Tibial nerve (tissue), 4 donors: ENCODE measurements at places on chromosomes 12 and 14.

GRCh38 chr12:44117337-44117736 lies 281.5 kb downstream of the TMEM117 start:
- no peak for DNase-seq
- H3K36me3 ChIP-seq = no peaks in the 10 kb centered on the region
- H3K27me3 ChIP-seq = no peaks in the 10 kb centered on the region
- no peak overlapping the region for H3K4me3 ChIP-seq

DNA sequence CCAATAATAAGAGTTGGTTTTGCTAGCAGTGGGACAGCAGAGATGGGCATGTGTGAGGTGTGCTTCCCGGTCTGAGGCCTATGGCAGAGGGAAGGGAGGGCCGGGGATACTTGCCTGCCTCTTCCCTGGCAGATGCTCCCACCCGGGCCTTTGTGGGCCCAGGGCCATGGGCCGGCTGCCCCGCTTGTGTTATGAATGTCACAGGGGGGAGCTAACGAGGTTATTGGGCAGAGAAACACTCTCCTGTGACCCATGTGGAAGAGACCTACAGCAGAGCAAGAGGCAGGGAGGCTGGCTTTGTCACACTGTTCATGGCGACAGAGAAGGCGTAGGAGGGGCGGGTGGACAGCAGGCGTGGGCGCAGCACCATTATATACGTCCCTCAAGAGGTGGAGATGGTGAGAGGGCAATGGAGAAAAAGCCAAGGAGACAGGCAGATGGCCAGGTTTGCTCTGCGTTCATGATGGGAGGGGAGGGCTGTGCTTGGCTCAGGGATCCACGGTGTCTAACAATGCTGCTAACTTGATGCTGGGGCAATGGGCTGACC lies 13.3 kb downstream of the CCND2 start:
- H3K27me3 ChIP-seq = no peaks in the 10 kb centered on the region
- DNase-seq = no peak
- H3K4me3 ChIP-seq = no peak overlapping the region
- H3K27ac ChIP-seq = peak overlapping the region; percentile 26
- no peaks in the 10 kb centered on the region for H3K4me1 ChIP-seq

- no peaks in the 10 kb centered on the region for H3K4me1 ChIP-seq
- no peak overlapping the region for H3K4me3 ChIP-seq
- no peaks in the 10 kb centered on the region for H3K27me3 ChIP-seq
- H3K36me3 ChIP-seq = no peaks in the 10 kb centered on the region
- DNase-seq = no peak
These were observed 31.6 kb downstream of the KCNC2 start for GRCh38 chr12:75177997-75178396.

DNA sequence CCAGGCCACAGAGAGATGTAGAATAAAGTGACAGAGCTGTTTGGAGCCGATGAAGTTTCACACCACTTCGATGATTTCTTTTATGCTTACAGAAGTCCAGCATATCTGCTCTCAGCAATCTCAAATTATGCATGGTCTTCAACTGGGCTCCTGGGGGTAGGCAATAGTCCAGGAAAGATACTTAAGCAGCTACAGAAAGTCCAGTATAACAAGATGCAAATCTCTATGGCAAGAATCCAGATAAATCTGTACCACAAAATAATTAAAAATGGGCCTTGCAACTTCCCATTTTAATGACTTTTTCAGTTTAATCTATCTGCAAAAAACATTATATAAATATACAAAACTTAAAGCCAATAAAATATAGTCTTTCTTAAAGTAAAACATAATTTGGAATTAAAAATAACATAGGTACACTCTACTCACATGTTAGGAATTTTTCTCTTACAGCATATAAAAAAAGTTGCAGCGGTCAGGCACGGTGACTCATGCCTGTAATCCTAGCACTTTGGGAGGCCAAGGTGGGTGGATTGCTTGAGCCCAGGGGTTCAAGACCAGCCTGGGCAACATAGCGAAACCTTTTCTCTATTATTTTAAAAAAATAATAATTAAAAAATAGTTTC lies 20.5 kb upstream of the RAD51AP1 start:
- H3K27ac ChIP-seq = no peak overlapping the region
- no peaks in the 10 kb centered on the region for H3K4me1 ChIP-seq
- H3K4me3 ChIP-seq = no peak overlapping the region
- H3K36me3 ChIP-seq = peaks cover 3% of the 10 kb centered on the region
- DNase-seq = no peak

DNA sequence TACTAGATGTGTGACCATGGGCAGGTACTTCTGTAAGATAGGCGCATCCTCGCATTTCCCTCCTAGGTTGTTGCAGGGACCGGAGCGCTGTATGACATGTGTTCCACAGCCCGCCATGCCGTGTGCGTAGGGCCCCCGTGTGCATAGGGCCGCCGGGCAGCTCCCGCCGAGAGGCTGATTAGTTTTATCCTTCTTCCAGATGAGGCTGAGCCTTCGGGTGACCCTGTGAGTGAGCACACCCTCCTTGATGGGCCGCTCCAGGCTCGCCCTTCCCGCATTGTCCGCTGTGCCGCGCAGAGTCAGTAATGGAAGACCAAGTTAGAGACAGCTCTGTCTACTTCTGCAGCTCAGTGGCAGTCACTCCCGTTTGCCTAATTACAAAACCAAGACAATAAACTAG lies 72.9 kb upstream of the DYNC1H1 start:
- peaks cover 22% of the 10 kb centered on the region for H3K36me3 ChIP-seq
- H3K27ac ChIP-seq = no peak overlapping the region

DNA sequence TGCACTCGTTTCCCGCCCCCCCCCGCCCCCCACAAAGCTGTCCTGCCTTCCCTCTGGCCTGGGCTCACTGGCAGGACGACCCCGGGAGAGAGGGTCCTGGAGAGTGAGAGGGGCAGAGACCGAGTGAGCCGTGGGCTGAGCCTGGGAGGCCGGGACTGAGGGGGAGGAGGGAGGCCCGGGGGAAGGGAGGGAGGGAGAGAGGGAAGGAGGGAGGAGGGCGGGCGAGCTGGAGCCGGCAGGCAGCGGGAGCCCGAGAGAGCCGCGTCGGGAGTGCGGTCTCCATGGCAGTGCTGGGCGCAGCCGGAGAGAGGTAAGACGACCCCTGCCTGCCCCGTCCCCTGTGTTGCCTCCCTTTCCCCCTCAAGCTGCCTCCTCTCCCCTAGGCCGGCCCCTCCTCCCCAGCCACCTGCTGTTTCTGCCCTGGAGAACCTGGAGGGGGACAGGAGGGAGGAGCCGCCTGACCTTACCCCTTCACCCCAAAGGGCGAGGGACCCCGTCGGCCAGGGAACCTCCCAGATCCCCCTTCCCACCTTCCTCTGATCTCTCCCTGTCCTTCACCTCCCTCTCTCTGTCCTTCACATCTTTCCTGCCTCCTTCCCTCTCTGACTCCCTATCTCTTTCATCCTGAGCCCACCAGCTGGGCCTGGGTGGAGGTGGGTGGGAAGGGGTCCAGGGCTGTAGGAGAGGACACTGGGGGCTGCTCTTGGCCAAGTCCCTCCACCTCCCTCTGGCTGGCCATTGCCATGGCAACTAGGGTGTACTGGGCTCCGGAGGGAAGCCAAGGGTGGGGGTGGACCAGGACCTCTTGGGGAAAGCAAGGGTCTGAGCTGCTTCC lies at the start of gene GPR162:
Gene GPR162, plus strand, starts transcription at position 231 of the 835 bp plus-strand sequence. CDS start 2,078 bp downstream, outside the sequence.
- H3K36me3 ChIP-seq = no peaks in the 10 kb centered on the region
- no peak for DNase-seq
- H3K27ac ChIP-seq = no peak within 1 kb of the TSS
- peaks cover 34% of the 10 kb centered on the region for H3K27me3 ChIP-seq
- peaks cover 35% of the 10 kb centered on the region for H3K4me1 ChIP-seq

- no peak for DNase-seq
- H3K4me1 ChIP-seq = no peaks in the 10 kb centered on the region
- peaks cover 8% of the 10 kb centered on the region for H3K36me3 ChIP-seq
- no peaks in the 10 kb centered on the region for H3K27me3 ChIP-seq
These were observed 84.0 kb downstream of the BEGAIN start for GRCh38 chr14:100503251-100503650.

DNA sequence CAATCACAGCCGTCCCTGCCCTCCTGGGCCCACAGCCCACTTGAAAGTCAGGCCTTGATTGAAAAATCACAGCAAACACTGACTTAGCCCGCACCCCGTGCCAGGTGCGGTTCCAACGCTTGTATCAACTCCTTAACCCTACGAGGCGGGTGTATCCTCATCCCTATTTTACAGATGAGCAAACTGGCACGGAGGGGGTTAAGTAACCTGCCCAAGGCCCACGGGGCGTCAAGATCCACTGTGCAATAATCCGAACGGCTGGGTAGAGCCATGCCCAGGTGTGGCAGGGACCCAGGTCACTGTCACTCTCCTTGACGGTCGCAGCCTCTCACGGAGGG lies 583 bp downstream of the DNAH10 start:
- H3K36me3 ChIP-seq = no peaks in the 10 kb centered on the region
- H3K4me1 ChIP-seq = no peaks in the 10 kb centered on the region
- H3K27ac ChIP-seq = no peak overlapping the region
- H3K27me3 ChIP-seq = no peaks in the 10 kb centered on the region
- H3K4me3 ChIP-seq = no peak overlapping the region

DNA sequence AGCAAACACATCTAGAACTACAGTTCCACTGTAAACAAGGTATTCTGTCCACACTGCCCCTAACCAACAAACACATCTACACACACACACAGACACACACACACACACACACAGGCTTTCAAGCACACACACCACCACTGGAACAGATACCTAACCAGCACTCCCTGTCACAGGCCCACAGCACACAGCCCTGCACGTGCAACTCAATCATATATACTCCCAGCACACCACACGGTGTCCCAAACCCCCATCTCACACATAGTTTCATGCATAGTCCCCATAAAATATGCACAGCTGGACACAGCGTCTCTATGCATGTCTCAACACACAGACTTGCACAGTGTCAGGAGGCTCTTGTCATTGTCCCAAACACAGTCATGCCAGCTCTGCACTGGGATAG lies 27.6 kb downstream of the KRT8 start:
- no peak overlapping the region for H3K4me3 ChIP-seq
- peak overlapping the region; percentile 40 for H3K27ac ChIP-seq
- DNase-seq = no peak
- H3K36me3 ChIP-seq = no peaks in the 10 kb centered on the region

DNA sequence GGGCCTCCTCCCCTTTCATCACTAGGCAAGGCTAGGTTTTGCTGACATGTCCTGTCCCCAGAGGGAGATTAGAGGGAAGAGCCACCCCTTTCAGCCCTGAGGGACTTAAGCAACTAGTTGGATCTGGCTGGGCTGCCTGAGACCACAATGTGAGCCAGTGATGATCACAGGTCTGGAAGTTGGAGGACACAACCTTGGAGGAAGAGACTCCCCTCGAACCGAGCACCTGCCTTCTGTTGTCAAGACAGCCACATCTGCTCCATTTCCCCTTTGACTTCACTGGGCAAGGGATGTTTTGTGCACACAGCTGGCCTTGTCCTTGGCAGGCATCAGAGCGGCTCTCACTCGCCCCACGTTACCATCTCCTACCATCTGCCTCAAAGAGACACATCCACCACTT lies 31.4 kb downstream of the MVK start:
- H3K27ac ChIP-seq = no peak overlapping the region
- peaks cover 9% of the 10 kb centered on the region for H3K4me1 ChIP-seq
- no peaks in the 10 kb centered on the region for H3K36me3 ChIP-seq
- no peak for DNase-seq
- H3K27me3 ChIP-seq = no peaks in the 10 kb centered on the region

DNA sequence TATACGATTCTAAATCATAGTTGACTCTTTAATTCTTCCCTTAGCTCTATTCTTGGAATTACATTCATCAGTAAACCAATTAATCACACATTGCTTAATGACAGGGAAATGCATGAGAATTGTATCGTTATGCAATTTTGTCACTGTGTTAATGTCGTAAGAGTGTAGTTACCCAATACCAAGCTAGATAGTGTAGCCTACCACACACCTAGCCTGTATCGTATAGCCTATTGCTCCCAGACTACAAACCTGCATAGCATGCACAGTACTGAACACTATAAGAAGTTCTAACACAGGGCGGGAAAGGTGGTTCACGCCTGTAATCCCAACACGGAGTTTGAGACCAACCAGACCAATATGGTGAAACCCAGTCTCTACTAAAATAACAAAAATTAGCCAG lies 24.7 kb downstream of the HNRNPC start:
- H3K4me3 ChIP-seq = no peak overlapping the region
- no peaks in the 10 kb centered on the region for H3K4me1 ChIP-seq
- H3K36me3 ChIP-seq = no peaks in the 10 kb centered on the region
- H3K27ac ChIP-seq = no peak overlapping the region

DNA sequence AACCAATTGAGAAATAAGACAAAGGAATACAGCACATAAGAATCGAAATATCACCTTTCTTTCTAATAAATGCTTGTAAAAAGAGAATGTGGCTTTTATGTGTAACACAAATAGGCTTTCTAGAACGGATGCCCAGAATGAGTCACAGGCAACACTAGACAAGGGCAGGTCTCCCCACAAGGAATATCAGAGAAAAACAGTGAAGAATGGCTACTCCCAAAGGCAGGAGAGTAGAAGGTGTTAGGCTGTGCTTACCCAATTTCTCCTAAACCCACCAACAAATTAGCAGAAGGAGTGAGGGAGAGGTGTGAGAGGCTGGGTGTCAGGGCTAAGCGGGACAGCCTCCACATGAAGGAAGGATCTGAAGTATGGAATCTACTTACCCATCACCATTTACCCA lies 55.2 kb downstream of the GALNT4 start:
- no peak for DNase-seq
- H3K27me3 ChIP-seq = no peaks in the 10 kb centered on the region
- no peak overlapping the region for H3K27ac ChIP-seq
- no peaks in the 10 kb centered on the region for H3K4me1 ChIP-seq
- H3K4me3 ChIP-seq = no peak overlapping the region

GRCh38 chr12:47277972-47278448 lies 198.3 kb upstream of the AMIGO2 start:
- H3K4me3 ChIP-seq = no peak overlapping the region
- H3K27ac ChIP-seq = no peak overlapping the region
- H3K4me1 ChIP-seq = no peaks in the 10 kb centered on the region
- H3K27me3 ChIP-seq = no peaks in the 10 kb centered on the region

DNA sequence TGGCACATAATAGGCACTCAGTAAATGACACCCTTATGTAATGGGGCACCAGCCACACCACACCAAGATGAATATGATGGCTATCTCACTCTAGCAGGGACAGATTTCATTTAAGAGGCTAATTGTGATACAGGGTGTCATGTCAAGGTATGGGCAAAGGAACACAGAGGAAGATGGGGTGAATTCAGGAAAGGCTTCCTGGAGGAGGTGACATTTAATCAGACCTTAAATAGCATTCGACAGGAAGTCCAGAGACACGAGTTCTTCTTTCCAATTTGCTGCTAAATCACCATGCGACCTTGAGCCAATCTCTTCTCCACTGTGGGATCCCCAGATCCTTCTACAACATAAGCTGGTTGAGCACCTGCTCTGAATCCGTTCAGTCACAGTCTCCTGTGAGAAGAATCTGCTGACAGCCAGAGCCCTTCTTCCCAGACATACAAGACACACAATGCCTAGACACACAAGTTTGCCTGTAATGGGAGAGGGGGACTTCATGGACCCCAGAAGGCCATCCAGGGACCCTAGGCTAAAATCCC lies 1.5 kb upstream of the DTX1 start:
- no peak for DNase-seq
- no peaks in the 10 kb centered on the region for H3K27me3 ChIP-seq
- H3K4me1 ChIP-seq = peaks cover 24% of the 10 kb centered on the region
- no peak overlapping the region for H3K4me3 ChIP-seq
